Osteoblast (primary cell): ENCODE measurements at places on chromosomes 1 and 21. TPM values are rescaled to one million over a fixed set of nuclear protein-coding genes. Genes with fewer than 3 reads are reported as not detected.

GRCh38 chr1:109687641-109688499, at the start of gene GSTM1:
Gene GSTM1, plus strand, starts transcription at chr1:109687817. Its CDS starts 57 bp downstream, at chr1:109687874.
- no peak for DNase-seq

DNA sequence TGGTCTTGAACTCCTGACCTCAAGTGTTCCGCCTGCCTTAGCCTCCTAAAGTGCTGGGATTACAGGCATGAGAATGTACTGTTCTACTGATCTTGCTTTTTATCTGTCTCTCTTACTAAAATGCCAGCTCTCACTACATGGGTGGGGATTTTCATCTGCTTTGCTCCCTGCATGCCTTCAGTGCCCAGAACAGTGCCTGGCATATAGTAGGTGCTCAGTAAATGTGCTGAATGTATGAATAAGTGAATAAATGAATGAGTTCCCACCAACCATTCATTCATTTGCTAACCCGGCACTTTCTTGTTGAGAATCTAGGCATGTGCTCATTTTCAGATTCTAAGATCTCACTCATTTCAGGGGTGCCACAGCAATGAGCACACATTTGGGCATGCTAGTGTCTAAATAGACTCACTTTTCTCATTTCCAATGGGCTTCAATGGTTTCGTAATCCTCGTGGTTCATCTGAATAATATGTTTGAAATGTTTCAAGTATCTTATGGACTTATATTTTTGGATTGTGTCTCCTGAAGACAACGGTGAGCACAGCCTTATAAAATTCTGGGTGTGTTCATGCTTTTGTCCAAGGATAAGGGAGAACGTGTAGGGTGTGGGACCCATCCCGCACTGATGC, 7.6 kb downstream of the DHRS3 start:
- DNase-seq = no peak

DNA sequence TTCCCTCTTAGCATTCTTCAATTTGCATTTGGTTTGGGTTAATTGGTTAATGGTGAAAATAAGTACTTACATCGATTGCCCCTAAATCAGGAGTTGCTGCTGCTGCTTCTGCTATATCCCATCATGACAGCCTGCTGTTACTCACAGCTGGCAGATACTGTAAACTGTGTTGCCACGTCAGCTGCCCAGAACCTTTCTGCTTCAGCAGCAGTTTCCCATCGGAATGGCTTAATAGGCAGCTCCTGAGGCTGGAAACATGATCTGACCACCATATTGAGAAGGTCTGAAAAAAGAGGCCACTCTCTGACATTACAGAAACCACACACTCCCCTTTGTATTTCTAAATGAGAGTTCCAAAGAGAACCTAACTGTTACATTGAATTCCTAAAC, 14.3 kb upstream of the SEC16B start:
- peak; percentile 88 for DNase-seq

GRCh38 chr1:23566304-23566703, 7.0 kb upstream of the ID3 start:
- peak; percentile 84 for DNase-seq

DNA sequence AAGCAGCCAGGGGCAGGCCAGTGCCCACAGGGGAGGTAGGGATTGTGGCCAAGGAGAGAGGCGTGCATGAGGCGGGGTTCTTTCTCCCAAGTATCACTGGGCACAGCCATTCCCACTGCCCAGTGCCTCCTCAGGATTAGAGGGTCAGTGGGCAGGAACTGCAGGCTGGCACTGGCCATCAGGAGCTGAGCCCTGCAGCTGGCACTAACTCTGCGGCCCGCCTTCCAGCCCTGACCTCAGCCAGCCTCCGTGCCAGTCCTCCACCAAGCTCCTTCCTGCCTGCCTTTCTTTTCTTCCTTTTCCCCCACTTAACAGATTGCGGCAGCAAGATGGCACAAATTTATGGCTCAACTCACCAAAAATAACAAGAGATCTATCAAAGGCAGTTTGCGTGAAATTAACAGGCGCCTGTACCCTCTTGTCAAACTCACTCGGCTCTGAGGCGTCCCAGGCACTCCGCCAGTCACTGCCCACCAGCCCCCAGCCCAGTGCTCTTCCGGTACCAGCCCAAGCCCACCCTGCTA, 11.1 kb downstream of the ADGRB2 start:
- no peak for DNase-seq

- no peak for DNase-seq
Observed at GRCh38 chr1:41689558-41689981, 205.1 kb upstream of the EDN2 start.

- DNase-seq = no peak
Observed at GRCh38 chr1:232574889-232575762, 54.8 kb downstream of the SIPA1L2 start.

GRCh38 chr1:29017235-29017634, 102.9 kb downstream of the EPB41 start:
- no peak for DNase-seq

DNA sequence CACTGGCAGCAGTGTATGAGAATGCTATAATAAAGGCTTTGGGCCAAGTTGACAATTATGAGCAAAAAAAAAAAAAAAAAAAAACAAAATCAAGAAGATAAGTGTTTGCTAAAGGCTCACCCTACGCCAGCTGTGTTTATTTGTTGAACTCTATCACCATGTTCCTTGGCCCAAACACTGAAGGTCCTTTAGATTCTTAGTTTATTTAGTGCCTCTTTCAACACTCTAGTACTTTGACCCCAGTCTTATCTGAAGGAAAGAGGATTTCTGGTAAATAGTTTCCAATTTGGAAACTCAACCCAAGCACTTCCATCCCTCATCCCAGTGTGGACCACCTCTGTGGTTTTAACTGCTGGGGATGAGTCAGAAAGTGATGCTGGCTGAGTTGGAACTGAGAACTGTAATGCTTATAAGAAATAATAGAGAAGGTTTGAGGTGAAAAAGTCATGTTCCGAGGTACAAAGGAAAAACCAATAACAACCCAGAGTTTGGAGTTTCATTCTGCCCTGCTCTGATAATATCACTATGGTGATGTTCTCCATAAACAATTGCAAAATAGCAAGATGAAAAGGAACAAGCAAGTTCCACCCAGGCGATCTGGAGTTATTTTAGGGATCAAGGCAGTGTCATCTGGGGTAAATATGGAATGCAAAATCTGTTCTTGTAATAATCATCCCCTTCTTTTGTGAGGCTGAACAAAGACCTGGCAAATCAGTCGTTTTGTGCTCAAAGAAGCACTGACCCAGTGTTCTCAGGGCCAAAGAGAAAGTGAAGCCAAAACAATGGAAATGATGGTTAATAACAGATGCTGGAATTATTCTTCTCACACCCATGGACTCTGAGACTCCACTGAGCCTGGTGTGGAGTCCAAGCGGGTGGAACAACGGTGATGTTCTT, 19.7 kb upstream of the CAPZB start:
- DNase-seq = no peak

- DNase-seq = no peak
Observed at GRCh38 chr1:60924964-60925798, 157.2 kb upstream of the NFIA start.

DNA sequence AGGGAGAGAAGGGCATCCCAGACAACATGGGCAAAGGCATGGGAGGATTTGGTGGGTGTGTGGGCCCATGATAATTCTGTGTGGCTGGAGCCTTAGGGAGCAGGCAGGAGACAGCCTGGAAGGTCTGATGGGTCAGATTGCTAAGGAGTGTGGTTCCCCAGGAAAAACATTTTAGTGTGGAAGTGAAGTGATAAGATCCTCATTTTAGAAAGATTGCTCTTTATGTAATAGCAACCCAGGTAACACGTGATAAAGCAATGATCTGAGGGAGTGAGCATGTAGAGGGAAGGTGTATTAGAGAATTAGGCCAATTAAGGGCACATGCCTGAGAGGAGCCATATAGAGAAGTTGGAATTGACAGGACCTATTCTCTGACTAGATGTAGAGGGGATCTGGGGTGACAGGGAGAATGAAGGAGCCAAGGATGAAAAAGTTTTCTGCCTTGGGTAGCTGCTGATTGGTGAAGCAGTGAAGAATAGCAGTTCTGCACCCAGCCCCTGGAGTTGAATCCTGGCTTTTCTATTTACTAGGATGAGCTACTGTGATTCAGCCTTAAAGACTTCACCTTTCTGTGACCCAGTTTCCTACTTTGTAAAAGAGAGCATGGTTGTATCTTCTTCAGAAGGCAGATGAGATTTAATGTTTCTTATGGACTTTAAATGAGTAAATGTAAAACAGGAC, 18.7 kb upstream of the SLAMF6 start:
- no peak for DNase-seq

GRCh38 chr1:23899070-23899469, 14.1 kb downstream of the CNR2 start:
- no peak for DNase-seq

GRCh38 chr21:42660118-42660470, 6.7 kb downstream of the PDE9A start:
- no peak for DNase-seq

- peak; percentile 94 for DNase-seq
Observed at GRCh38 chr1:26021647-26022403, at the start of gene EXTL1. Gene EXTL1, plus strand, starts transcription at chr1:26021775. Its CDS starts 872 bp downstream, at chr1:26022647.

GRCh38 chr1:101101360-101101759, 75.8 kb upstream of the DPH5 start:
- DNase-seq = no peak

DNA sequence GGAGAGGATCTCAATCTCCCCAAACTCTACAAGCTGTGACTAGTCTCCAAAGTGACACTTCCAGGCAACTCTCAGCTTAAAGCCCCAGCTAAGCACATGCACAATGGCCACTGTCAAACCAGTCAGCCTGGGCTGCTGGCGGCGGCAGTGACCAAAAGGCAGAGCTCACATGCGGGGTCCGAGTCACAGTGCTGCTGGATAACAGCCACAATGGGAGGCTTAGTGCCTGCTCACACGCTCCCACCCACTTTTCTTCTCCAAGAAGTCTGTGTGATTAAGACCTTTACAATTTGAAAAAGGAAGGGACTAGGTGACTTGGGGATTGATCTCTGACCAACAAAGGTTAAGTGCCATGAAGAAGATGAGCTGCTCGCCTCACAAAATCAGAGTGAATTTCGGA, 16.8 kb downstream of the RIPK4 start:
- DNase-seq = peak; percentile 86

DNA sequence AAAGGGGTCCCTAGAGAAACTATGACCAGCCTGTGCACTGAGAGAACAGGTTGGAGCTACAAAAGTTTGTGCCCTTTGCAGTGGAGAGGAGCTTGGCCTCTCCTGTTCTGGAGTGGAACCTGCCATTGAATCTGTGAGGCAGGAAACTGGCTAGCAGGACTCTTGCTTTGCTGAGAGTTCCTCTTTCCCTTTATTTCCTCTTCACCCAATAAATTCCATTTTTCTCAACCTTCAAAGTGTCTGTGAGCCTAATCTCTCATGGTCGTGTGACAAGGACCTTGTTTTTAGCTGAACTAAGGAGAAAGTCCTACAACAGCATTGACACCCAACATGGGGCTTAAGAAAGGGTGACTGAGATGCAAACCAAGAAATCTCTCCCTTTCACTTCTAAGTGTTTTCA, 42.7 kb upstream of the FASLG start:
- no peak for DNase-seq

- DNase-seq = no peak
Observed at GRCh38 chr1:92937731-92938130, 23.5 kb downstream of the DIPK1A start.

DNA sequence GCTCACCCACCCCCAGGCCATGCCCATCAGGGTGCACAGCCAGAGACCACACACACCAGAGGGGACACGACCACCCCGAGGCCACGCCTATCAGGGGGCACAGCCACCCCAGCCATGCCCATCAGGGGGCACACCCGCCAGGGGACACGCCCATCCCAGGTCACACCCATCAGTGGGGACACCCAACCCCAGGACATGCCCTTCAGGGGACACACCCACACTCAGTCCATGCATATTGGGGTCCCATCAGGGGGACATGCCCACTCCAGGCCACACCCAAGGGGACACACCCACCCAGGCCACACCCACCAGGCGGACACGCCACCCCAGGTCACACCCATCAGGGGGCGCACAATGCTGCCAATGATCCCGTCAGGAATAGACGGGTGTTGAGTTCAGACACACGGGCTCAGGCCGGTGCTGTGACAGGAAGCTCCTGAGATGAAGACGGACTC, 20.7 kb downstream of the MCM3AP start:
- peak; percentile 42 for DNase-seq

- peak; percentile 85 for DNase-seq
Observed at GRCh38 chr1:119713039-119713748, 1.5 kb downstream of the PHGDH start.

DNA sequence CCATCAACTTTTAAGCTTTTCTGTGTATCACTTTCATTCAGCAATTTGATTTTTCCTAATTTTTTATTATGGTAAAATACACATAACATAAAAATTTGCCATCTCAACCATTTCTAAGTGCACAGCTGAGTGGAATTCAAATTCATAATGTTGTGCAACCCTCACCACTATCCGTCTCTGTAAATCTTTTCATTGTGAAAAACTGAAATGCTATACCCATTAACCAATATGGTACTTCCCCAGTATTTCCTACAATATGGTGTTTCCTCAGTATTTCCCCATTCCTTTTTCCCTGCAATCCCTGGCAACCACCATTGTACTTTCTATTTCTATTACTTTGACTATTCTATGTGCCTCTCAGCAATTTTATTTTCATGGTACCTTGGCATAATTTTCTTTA, 6.8 kb downstream of the STPG1 start:
- no peak for DNase-seq

DNA sequence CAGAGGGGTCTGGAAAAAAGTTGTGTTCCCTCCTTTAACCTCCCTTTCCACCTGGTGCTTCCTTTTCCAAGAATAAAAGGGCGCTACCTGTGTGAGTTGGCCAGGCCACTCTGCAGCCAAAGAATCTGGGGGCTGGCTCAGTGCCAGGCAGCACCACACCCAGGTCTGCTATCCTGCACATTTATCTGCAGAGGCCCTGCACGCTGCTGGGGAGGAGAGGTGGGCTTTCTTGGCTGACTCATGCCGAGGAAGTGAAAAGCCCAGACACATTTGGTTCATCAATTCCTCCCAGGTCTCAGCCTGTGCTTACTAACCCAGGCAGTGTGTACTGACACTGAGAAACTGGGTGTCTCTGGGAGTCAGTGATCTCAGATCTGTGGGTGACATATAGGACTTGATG, 79.8 kb upstream of the F3 start:
- DNase-seq = no peak

GRCh38 chr1:188769181-188769580, 1708.5 kb downstream of the BRINP3 start:
- no peak for DNase-seq

- peak; percentile 87 for DNase-seq
Observed at GRCh38 chr1:26122988-26123973, 11.7 kb downstream of the PDIK1L start.

GRCh38 chr1:83822208-83822607, 176.7 kb downstream of the TTLL7 start:
- DNase-seq = no peak

GRCh38 chr1:192610112-192610889, 25.6 kb upstream of the RGS13 start:
- no peak for DNase-seq

The TTLL7 gene
- total RNA-seq = 13.8 and 15.3 TPM in 2 replicates

The FNDC10 gene
- total RNA-seq = 2.1 and 2.5 TPM in 2 replicates

The MAGI3 gene
- 7.2 and 8.3 TPM in 2 replicates for total RNA-seq

The RGS16 gene
- total RNA-seq = under 0.01 and 0.29 TPM in 2 replicates

The TNFRSF9 gene
- total RNA-seq = under 0.01 TPM in 2 replicates

The GJA9 gene
- not detected in 2 replicates for total RNA-seq

The KCNC4 gene
- 1.4 and 1.5 TPM in 2 replicates for total RNA-seq

The PRR9 gene
- total RNA-seq = not detected in 2 replicates

The FAM151A gene
- not detected in 2 replicates for total RNA-seq

The GBP2 gene
- 43.3 and 55.0 TPM in 2 replicates for total RNA-seq

The S100A7 gene
- not detected in 2 replicates for total RNA-seq
